ENCODE measurements at places on chromosomes 4 and X.
A peak's percentile ranks its signal among the peaks of the same experiment; 100 is the strongest.

DNA sequence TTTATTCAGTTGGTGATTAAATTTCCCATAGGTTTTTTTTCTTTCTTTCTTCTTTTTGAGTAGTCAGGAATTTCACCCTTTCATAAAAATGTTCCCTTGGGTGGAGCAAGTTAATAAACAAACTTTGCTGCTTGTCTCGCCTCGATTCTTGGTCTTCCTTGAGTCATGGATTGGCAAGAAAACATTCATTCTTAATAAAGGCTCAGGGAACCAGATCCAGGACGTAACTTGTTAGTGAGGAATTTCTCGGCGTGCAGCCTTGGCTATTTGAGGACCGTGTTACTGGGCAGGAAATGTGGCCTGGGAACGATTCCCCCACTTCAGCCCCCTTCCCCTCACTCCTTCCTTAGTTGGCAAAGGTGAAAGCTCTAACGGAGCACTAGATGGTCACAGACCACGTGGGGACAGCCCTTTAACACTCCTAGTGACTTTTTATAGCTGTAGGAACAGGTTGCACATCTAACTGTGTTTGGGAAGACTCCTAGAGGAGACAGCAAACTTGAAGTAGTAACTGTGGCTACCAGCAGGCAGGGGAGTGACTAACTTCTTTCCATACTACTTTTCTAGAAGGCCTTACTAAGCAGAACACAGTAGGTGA is 106.8 kb downstream of the UCHL1 start:
- no peak for DNase-seq

DNA sequence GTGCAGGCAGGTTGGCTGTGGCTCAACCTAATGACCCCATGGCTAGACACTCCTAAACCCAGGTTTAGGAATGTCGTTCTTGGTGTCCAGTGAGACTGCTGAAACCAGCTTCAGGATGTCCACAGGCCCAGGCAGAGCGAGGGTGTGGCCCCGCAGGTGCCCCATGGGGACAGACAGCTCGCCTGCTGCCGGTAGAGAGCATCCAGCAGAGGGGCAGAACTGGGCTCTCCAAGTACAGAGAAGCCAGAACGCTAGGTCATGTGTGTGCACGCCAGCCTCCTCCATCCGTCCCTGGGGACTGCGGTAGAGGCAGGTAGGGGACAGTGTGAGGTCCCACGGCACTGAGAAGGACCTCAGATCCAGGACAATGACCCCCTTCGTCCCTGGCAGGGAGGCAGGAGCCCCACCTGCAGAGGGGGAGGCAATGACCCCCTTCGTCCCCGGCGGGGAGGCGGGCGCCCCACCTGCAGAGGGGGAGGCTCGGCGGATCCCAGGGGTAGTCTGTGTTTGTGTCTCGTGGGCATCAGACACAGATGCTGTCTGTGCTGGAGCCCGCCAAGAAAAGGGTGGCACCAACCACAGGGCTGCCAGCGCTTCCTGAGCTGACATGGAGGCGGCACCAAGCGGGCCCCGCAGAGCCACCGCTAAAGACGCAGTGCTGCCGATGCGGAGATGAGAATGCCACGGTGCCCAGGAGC is 118.4 kb downstream of the FAM53A start:
- no peak for DNase-seq

DNA sequence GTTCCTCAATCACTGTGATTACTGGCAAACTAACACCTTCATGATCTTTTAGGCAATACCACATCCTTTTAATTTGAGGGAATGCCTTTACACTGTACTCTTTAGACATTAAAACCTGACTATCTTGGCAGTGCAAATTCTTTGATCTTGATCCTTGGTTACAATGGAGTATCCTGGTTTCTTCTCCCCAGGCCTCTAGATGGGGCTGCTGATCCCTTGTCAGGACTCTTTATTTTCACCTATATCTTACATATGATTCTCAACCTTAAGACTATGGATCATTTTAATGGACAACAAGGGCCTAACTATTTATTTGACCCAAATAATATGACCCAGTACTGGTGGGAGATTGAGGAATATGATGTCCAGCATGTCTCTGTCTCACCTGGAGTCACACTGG is 1005.5 kb upstream of the INTU start:
- DNase-seq: no peak

- DNase-seq: no peak
These were observed 397.4 kb downstream of the SPOCK3 start for GRCh38 chr4:166836865-166837264.

- DNase-seq: no peak
These were observed 13.1 kb upstream of the EOLA1 start for GRCh38 chrX:149527705-149528104.

- no peak for DNase-seq
These were observed 485.5 kb downstream of the NAF1 start for GRCh38 chr4:162681212-162681611.

GRCh38 chrX:107421337-107421861 is 28.1 kb upstream of the FRMPD3 start:
- no peak for DNase-seq

GRCh38 chr4:181219783-181220416 is 1023.3 kb upstream of the TENM3 start:
- no peak for DNase-seq

- DNase-seq: no peak
These were observed 368.7 kb downstream of the MID1IP1 start for GRCh38 chrX:39169976-39170375.

DNA sequence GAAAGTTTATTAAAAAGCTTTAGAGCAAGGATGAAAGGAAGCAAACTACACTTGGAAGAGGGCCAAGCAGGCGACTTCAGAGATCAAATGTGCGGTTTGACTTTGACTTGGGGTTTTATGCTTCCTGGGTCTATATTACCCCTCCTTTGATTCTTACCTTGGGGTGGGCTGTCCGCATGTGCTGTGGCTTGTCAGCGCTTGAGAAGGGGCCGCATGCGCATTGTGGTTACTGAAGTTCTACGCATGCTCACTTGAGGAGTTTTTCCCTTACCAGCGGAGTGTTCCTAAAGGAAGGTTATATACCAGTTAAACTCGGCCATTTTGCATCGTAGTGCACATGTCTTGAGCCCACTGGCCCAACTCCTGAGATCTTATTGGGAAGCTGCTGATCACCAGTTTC is 9.9 kb downstream of the ZNF157 start:
- DNase-seq: peak; percentile 13

DNA sequence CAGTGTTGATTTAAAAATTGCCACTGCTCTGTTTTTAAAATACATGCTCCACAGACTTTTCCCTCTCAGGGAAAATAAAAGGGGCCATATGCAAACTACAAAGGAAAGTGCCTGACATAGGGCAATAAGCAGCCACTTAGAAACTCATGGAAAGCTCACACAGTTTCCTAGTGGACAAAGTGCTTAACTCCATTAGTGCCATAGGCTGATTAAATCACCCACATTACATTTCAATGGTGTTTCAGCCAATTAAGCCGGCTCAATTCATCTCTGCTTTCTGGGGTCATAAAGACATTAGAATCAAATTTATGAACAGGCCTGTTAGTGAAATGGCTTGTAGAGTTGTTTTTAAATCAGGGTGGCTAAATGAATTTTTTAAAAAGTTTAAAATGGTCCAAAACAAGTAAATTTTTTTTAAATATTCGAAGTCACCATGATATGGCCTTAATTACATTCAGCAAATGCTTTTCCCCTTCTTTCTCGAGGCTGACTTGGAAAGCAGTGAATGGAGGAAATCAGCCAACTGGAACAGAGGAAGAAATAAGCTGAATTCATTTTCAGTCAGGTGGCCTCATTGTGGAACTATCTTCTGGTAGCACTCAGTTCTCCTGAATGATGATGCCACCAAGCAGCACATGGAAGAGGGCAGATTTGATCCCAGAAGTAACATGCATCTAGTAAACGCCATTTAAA is 2305.1 kb upstream of the AGA start:
- DNase-seq: no peak

- no peak for DNase-seq
These were observed 67.3 kb upstream of the VBP1 start for GRCh38 chrX:155148724-155149537.

- DNase-seq: peak; percentile 26
These were observed 689 bp upstream of the OGT start for GRCh38 chrX:71532078-71532752.

DNA sequence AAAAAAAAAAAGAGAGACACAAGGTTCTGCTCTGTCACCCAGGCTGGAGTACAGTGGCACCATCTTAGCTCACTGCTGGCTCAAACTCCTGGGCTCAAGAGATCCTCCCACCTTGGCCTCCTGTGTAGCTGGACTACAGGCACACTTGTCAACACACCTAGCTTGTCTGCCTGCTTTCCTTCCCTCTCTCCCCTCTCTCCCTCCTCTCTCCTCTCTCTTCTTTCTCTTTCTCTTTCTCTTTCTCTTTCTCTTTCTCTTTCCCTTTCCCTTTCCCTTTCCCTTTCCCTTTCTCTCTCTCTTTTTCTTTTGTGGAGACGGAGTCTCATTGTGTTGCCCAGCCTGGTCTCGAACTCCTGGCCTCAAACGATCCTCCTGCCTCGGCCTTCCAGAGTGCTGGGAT is 132.1 kb downstream of the DIPK2B start:
- no peak for DNase-seq

DNA sequence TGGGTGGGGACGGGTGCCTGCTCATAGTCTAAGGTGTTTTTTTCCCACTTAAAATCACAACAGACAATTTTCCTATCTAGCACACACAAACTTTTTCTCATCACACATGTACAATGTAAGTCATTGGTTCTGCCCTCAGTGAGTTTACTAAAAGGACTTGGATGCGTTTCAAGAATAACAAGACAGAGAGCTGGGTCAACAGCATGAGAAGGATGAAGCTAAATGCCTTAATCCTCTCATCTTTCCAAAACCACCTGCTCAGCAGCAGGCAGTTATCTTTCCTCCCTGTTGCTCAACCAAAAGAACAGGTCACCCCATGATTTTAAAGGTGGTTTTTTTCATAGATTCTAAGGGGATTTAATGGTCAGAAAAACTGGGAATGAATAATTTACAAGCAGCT is 40.1 kb downstream of the OFD1 start:
- no peak for DNase-seq

- DNase-seq: peak; percentile 0
These were observed 13.9 kb upstream of the PPEF2 start for GRCh38 chr4:75916091-75916661.

- no peak for DNase-seq
These were observed 93.3 kb downstream of the NEUROG2 start for GRCh38 chr4:112422644-112423043.

GRCh38 chr4:88963817-88964216 is 93.2 kb downstream of the FAM13A start:
- DNase-seq: no peak

DNA sequence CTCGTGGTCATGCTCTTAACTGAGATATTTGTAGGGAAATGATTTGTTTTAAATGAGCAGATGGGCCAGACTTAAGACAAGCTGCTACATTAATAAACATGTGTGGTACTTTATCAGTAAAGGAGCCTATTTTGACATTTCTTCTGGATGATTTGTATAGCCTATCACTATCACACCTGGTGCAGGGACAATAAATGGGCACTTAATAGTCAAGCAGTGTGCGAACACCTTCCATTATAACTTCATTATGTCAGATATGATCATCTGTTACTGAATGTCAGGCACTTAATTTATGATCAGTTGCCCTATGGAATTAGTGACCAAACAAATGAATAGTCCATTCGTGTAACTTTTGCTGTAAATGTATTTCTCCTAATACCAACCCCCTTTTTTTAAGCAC is 628.8 kb downstream of the ADGRL3 start:
- no peak for DNase-seq

- DNase-seq: no peak
These were observed 201.6 kb downstream of the TEX13A start for GRCh38 chrX:105018865-105019264.

DNA sequence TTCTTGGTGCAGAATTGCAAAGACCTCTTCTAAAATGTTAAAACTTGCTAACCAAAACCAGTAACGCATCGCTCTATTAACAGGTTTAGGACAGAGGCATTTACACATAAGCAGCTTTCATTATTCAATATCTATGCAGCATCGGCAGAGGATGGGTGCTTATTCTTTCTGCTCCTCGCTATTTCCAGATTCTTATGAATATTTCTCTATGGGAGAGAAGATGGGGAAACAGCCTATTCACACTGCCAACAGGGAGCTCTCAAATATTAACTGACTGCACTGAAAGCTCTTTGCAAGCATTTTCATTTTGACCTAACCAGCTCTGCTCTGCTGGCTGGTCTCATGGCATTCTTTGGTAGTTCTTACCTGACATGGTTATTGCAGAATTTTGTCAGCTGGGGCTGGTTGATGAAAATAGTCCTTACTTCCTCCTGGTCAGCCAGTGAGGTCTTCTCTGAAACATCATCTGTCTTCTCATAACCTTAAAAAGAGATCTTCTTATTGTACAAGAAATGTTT is 30.2 kb downstream of the ATP8A1 start:
- DNase-seq: no peak

DNA sequence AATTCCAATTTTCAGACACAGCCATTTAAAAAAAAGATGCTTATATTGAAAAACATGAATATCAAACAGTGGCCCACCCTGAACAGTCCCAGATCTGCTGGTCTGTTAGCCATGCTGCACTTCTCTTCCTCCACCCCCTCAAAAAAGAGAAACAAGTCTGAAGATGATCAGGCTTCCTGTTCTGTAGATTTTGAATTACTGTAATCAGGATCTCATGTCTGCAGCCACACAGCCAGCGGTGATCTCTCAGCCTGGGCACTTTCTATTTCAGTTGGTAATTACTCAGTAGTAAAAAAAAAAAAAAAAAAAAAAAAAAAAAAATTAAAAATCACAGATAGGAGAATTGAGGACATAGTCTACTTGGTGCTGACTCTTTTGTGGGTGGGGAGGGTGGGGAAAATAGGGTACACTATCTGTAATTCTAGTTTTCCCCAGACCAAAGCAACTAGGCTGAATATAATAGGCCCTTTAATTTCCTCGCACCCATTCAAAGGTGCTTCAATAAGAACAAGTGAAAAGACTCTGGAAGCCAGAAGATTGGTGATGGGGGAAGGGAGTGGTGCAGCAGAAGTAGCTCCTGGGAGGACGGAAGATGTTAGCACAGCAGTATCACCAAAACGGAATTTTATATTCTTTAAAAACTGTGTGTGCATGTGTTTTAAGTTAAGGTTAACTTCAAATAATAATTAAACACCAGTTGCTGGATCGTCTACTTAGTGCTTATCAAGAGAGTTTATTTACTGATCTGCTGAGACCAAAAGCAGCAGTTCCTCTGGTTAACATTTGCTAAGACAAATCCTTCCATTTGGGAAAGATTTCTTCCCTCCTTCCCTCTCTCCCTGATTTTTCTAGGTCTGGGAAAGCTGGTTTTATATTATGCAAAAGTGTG is 47.0 kb downstream of the SPRY1 start:
- DNase-seq: no peak

All from activated naive CD4-positive, alpha-beta T cell (primary cell).